ENCODE measurements at places on chromosomes 1 and 21.

- DNase-seq, result no peak
These were observed 50.4 kb downstream of the NFIA start for GRCh38 chr1:61132645-61133334.

DNA sequence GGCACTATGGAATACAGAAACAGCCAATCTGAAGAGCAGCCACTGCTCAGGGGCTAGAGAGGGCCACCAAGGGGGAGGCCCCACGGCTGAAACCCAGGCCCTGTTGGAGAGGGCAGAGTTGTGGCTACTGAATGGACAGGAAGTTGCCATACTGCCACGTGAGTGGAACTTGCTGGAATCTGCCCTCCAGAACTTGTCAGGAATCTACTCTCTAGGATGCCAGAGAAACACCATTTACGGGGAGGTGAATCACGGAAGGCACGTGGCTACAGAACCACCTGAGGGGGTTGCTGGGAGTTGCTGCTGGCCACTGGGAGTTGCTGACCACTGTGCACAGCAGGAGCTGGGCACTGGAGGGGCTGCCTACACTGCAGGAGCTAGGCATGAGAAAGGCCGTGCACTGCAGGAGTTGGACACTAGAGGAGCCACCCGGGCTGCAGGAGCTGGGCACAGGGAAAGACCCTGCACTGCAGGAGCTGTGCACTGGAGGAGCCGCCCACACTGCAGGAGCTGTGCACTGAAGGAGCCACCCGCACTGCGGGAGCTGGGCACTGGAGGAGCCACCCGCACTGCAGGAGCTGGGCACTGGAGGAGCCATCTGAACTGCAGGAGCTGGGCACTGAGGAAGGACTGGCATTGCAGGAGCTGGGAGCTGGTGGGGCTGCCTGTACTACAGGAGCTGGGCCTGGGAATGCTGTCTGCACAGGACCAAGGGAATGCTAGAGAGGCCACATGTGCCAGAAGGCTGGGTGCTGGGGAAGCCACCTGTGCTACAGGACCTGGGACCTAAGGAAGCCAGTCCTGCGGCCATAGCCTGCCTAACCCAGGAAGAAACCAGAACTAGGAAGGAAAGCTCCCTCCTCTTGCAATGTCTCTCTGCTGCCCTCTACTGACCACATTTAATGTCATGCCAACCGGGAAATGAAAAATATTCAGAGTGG, 343.4 kb downstream of the MATN1 start:
- no peak for DNase-seq

- no peak for DNase-seq
These were observed 43.1 kb downstream of the MROH9 start for GRCh38 chr1:170978371-170978910.

GRCh38 chr1:205028924-205029323, 14.1 kb upstream of the CNTN2 start:
- DNase-seq, result no peak

DNA sequence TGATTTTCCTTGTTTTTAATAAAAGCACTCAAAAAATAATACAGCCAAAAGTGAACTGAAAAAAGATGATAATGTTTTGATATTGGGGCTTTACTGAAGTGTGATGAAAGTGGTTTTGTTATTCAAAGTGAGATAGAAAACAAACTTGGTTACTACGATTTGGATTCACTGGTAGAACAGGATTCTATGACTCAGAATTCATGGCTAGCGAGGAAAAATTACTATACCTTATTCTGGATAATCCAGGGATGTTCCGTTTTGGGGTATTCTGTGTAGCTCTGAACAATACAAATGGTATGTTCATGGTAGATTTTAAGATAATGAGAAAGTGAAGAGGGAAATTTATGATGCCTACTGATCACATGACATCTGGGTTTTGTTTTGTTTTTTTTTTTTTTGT, 117.7 kb downstream of the NRDC start:
- DNase-seq, result no peak
